ENCODE measurements at places on chromosomes 2 and 18.

DNA sequence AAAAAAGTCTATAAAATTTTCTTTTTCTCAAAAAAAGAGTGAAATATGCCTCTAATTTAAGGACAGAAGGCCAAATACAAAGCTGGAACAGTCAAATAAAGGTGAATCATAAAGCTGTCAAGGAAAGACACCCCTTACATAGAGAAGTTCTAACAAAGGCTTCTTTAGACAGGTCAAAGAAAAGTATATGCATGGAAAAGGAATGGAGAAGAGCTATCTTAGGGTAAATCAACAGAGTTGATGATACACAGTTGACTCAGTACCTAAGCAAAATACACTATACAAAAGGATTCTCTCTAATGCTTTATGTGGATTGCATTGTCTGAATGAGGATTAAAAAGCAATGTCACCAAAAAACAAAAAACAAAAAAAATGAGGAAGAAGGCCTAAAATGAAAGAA is 214.8 kb downstream of the TXNL1 start:
- no peak for DNase-seq

DNA sequence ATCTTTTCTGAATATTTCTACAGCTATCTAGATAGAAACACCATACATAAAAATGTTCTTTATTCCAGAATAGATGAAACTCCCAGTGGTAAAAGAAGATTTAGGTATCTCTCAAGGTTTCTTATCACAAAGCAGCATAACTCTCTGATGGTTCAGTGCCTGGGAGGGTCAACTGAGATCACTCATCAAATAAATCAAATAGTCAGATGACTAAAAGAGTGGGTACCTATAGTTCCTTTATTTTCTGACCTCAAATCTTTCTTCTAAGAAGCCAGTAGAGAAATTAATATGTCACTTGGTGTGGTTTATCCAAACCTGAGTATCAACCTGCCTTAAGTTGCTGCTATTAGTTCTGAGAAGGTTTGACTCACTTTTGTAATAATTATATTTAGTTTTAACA is 120.9 kb downstream of the TMEFF2 start:
- DNase-seq: no peak

GRCh38 chr2:16623031-16623430 is 42.6 kb downstream of the CYRIA start:
- DNase-seq: no peak

DNA sequence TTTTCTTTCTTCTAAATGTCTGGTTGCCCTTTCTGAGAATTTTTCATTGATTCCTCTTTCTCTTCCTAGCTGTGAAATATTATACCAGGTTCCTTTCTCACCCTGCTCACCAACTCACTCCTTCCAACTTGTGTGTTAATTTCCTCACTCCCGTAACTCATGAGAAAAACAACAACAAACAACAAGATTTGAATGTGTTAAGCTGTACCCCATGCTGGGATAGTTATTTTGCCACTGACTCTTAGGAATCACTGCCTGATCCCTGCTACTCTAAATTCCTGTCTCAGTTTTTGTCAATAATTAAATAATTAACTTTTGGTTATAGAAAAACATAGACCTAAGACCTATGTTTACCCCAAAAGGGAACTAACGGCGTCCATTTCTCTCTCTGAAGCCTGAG is 242.7 kb downstream of the DPP10 start:
- DNase-seq: no peak

DNA sequence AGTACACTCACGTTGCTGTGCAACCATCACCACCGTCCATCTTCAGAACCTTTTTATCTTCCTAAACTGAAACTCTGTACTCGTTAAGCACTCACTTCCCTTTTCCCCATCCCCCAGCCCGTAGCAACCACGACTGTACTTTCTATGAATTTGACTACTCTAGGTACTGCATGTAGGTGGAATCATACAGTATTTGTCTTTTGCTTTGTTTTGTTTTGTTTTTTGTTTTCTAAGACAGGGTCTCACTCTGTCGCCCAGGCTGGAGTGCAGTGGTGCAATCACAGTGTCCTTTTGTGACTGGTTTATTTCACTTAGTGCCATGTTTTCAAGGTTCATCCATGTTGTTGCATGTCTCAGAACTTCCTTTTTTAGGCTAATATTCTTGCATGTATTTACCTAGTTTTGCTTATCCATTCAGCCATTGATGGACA is 7.0 kb upstream of the TYMS start:
- no peak for DNase-seq

GRCh38 chr18:48927286-48928080 is 23.3 kb downstream of the SMAD7 start:
- DNase-seq: no peak

- DNase-seq: no peak
Measured at GRCh38 chr2:75517547-75518230, 43.0 kb downstream of the EVA1A start.

GRCh38 chr2:4502230-4502843 is 799.0 kb downstream of the DCDC2C start:
- no peak for DNase-seq

- DNase-seq: no peak
Measured at GRCh38 chr2:30741576-30741975, 65.7 kb downstream of the CAPN13 start.

- no peak for DNase-seq
Measured at GRCh38 chr2:37653093-37653492, 18.3 kb downstream of the CDC42EP3 start.

DNA sequence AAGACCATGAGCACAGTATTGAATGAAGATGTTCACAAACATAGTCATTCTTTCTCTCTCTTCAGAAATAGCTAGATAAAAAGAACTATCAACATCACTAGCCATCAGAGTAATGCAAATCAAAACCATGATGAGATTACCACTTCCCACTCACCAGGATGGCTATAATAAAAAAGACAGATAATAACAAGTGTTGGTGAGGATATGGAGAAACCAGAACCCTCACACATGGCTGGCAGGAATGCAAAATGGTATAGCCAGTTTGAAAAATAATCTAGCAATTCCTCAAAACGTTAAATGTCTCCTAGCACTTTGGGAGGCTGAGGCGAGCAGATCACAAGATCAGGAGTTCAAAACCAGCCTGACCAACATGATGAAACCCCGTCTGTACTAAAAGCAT is 31.3 kb upstream of the PPP1CB start:
- DNase-seq: no peak

- no peak for DNase-seq
Measured at GRCh38 chr18:54900290-54900689, 59.0 kb downstream of the CCDC68 start.

- DNase-seq: no peak
Measured at GRCh38 chr2:127347734-127348392, 39.9 kb downstream of the MAP3K2 start.

Data from BJ (cell line).